Renal pelvis (tissue), 12 donors: ENCODE measurements at places on chromosomes 2 and 18. TPM values are rescaled to one million over a fixed set of nuclear protein-coding genes. Genes with fewer than 3 reads are reported as not detected.

GRCh38 chr18:10518595-10519255 is 7.1 kb upstream of the NAPG start:
- DNase-seq: peak; percentile 74

GRCh38 chr2:107276034-107276433 is 390.1 kb upstream of the ST6GAL2 start:
- DNase-seq: no peak

DNA sequence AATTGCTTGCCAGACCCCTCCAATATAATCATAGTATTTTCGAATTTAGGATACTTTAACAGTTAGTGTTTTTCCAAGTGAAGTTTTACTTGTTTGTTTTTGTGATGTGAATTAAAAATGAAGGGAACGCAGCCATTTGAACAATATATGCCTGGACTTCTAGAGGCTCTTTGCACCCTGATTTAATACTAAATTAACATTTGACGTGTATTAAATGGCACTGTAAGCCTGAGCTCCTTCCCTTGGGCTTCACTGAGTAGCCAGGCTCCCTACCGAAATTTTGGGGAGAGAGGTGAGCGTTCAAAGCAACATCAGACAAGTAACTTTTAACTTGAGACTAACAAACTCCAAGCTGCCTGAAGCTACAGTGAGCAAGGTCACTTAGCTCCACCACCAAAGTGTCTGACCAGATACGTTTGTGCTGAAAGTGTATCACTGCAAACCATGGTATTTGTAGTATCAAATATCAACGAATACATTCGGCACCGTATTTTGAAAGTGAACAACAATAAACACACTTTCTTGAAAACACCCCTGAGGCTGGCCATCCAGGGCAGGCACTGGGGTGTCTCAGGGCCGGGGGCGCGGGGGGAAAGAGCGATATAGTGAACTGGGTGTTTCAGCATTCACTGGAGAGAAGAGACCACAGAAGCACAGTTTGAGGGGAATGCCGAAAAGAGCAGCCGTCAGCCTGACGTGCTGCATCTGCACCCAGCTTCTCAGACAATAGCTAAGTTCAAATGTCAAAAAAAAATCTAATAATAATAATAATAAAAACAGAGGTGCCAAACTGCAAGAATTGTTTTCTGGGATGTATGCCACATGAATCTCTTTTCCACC is 7.7 kb upstream of the POU3F3 start:
- no peak for DNase-seq

GRCh38 chr18:58276789-58277739 is 233.0 kb downstream of the NEDD4L start:
- DNase-seq: no peak

ACAA2 gene
- 235 TPM for polyA plus RNA-seq

DNA sequence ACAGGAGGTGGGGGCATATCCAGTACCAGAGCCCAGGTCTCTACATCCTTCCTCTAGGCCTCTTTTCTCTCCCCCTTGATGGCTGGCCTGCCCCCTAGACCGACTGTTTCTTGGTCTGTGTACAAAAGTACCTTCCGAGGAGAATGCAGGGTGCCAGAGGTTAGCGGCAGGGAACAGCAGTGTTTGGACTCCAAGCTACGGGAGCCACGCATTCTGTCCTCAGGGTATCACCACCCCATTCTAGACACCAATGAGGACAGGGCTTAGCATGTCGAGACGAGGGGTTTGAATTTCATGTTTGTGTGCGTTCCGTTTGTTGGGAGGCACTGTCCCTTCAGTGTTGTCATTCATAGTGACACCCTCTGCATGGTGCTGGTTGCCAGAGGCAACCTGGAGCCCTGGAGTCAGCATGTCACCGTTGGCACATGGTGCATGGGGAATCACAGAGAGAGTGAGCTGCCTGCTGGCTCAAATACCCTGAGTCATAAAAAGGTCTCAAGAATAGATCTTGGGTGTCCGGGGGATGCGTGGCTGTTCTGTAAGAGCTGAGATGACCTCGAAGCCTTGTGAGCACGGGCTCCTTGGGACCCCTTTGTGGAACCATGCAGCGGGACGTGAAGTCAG is 57.2 kb upstream of the LDLRAD4 start:
- no peak for DNase-seq

- DNase-seq: no peak
Measured at GRCh38 chr2:237035781-237036475, 49.8 kb upstream of the COPS8 start.

DNA sequence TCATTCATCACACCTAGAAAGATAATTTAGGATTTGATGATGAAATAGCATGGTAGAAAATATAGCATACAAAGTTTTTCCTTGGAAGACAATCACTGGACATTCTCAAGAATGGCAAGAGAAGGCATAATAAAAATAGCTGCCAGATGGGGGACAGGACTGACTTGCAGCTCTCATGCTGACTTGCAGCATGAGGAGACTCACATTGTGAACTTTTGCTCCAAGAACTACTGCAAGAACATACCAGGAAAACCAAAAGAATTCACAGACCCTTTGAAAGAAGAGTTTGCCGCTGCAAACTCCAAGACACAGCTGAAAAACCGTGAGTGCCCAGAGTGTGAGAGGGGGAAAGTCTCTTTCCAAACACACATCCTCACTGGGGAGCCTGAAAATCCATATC is 47.0 kb downstream of the CRYGD start:
- no peak for DNase-seq

MDH1B gene
- 11.8 TPM for polyA plus RNA-seq

PROC gene
- polyA plus RNA-seq: 2.9 TPM

IL18RAP gene
- polyA plus RNA-seq: 0.36 TPM

INO80D gene
- 8.2 TPM for polyA plus RNA-seq

DNA sequence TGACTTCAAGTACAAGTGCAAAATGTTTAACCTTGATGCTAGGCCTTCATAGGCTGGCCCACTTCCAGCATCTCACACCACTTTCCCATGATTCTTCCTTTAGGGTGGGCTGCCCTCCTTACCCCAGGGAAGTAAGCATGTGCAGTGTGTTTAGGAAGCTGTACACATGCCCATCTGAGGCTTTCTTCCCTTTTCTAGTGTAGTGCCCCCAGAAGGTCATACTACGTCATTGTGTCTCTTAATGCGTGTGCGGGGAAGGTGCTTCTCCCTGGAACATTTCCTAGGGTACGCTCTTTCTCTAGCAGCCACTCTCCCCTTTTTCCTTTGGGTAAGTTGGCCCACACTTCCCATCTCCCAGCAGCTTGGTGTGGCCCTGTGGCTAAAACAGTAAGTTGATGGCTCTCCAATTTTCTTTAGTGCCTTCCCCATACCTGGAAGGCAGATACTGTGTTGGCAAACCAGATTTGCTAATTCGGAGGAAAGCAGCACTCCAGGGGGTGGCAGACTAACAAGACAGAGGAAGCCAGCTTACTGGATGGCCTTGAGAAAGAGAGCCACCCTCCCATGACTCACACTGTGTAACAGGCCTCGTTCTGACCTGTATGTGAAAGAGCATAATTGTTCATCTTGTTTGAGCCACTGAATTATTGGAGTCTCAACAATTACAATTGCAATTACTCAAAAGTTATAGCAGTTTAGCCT is 1.1 kb upstream of the SULT6B1 start:
- no peak for DNase-seq
